ENCODE measurements at places on chromosomes 5 and 9.

- no peak for DNase-seq
Measured at GRCh38 chr5:113122053-113122452, 145.5 kb downstream of the DCP2 start.

- no peak for DNase-seq
Measured at GRCh38 chr5:38642189-38642911, 85.9 kb upstream of the LIFR start.

DNA sequence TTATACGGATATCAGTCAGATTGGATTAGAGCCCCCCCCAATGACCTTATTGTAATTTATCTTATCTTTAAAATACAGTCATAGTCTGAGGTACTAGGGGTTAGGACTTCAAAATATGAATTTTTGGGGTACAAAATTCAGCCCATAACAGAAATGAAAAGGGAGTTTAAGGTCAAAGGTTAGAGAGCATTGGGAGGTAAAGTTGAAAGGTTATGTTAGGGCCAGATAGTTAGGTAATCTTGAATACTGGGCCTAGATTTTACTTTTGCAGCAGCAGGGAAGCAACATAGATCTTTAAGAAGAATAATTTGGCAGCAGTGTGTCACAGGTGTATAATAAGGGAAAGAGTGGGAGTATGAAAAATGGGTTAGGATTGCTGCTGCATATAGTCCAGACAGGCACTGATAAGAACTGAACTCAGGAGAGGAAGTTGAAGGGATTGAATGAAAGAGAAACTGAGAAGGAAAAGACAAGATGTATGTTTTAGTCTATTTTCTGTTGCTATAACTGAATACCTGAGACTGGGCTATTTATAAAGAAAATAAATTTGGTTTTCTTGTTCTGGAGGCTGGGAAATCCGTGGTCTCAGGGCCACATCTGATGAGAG, 10.7 kb upstream of the GCNT4 start:
- DNase-seq: no peak

- DNase-seq: no peak
Measured at GRCh38 chr5:10627160-10627701, 63.4 kb downstream of the ANKRD33B start.

GRCh38 chr5:14209222-14209822, 66.2 kb downstream of the TRIO start:
- no peak for DNase-seq

DNA sequence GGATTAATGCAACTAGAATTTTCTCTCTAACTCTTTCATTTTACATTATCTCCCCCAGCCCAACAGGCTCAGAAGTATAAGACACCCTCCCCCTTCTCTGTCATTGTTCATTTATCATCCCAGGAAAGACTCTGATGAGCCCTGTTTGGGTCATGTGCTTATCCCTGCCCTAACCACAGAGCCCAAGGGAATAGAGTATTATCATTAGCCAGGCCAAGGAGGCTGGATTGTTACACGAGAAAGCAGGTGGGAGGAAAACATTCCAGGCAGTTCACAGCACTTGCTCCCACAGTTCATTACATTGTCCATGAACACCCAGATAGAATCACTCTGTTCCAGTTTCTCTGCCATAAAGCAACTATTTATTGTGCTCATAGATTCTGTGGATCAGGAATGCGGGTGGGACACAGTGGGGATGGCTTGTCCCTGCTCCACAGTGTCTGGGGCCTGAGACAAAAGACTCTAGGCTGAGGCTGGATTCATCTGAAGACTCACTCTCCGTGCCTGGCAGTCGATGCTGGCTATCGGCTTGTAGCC, 59.5 kb upstream of the TMEM215 start:
- DNase-seq: peak; percentile 32

DNA sequence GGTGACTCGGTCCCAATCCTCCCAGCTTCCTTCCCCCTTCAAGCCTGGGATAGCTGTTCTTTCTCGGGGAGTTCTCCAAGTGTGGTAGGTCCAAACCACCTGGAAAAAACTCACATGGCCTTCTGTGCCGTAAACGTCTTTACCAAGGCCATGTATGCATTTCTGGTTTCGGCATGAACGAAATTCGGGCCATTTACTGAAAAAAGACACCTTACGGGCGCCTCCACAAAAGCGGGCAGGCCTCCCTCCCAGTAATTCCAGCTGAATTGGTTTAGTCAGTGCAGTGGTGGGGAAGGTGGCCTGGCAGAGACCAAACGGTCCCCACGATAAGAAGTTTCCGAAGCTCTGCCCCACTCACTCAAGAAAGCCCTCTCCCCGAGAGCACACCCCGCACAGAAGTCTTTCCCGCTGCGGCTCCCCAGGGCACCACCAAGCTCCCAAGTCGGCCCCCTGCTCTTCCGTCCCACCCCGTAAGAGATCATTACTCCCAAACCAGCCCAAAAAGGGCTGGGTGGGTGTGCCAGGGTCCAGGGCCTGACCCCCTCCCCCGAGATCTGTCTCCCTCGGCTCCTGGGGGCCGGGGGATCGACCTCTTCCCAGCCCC, 86.3 kb upstream of the MELK start:
- peak; percentile 25 for DNase-seq

DNA sequence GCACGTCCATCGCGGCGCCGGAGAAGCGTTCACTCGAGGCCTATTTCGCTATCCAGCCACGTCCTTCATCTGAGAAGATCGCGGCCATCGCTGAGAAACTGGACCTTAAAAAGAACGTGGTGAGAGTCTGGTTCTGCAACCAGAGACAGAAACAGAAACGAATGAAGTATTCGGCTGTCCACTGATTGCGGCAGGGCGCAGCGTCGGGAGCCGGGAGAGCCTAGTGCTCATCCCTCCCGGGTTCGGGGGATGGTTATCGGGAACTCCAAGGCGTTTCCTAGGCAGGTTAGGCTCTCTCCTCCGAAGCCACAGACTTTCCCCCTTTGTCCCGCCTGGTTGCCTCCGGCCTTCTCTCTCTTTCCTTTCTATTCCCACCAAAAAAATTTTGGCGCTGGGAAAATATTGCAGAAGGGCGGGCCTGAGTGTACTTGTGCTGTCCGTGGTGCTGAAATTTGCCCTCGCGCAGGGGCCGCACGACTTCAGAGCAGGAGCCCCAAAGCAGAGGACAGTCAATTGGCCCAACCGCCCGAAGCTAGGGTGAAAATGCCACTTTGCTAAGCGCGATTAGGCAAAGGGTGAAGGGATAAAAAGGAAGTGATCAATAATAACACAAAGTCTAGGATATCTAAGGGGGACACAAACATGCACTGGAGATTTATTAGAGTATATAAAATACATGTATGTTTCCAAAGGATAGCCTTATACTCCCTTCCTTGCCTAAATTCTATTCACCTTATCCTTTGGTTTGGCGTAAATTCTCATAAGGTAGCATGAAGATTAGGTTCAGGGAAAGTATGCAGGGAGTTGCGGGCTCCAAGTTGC, 1.8 kb downstream of the POU4F3 start:
- DNase-seq: peak; percentile 76

- no peak for DNase-seq
Measured at GRCh38 chr9:3868466-3868865, 342.7 kb upstream of the RFX3 start.

GRCh38 chr5:56962286-56962685, 10.4 kb upstream of the MIER3 start:
- DNase-seq: no peak

- no peak for DNase-seq
Measured at GRCh38 chr9:21114311-21114710, 27.3 kb downstream of the IFNW1 start.

DNA sequence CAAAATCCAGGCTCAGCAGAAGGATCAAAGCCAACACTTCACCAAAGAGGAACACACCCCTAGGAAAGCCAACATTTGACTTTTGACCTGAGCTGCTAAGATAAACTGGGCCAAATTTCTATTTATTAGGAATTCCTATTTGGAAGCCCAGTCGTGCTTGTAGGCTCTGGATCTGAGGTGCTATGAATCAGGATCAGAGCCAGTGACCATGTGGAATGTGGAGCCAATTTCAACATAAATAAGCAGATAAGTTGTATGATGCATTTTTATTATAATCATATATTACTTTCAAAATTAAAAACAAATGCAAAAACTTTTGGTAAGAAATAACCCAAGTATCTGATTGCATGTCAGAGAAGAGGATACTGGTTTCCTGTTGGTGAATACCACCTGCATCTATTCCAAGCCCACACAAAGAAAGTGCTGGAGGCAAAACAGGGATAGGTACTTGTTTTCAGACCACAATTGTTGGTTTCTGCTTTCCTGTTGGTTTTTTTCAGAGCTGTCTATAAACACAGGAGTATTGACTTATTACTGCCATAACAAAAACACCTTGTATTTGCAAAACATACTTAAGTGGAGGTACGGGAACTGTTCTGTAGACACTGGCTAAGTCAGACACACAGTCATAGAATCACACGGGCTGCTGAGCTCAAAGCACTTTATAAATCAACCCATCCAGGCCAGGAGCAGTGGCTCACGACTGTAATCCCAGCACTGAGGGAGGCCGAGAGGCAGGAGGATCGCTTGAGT, 52.8 kb downstream of the ARL15 start:
- no peak for DNase-seq

- DNase-seq: no peak
Measured at GRCh38 chr9:116390303-116391228, 237.0 kb downstream of the PAPPA start.

DNA sequence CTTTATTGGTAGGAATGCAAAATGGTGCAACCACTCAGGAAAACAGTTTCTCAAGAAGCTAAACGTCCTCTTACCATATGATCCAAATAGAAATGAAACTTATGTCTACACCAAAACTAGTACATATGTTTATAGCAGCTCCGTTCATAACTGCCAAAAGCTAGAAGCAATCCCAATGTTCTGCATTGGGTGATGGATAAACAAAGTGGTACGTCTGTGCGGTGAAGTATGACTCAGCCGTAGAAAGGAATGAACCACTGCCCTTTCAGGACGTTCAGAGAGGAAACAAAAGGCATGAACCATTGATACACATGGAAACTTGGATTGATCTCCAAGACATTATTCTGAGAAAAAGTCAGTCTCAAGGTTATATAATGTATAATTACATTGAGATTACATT, 27.6 kb downstream of the HNRNPH1 start:
- DNase-seq: no peak

DNA sequence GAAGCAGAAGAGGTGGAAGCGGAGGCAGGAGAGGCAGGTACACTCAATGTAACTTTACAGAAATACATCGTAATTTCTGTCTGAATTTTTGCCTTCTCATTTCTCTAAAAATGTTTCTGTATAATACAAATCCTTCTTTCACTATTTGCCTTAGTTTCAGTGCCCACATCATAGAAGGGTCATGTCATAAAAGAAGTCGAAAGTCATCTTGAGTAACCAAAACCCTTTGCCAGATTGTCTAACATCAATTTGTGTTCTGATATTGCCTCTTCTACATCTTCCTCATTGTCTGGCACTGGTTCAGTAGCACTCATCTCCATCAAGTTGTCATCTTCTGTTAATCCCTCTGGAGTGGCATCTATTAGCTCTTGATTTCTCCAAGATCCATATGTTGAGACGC, 6.2 kb upstream of the CYFIP2 start:
- DNase-seq: no peak

- peak; percentile 70 for DNase-seq
Measured at GRCh38 chr9:69976152-69976551, 67.5 kb upstream of the MAMDC2 start.

DNA sequence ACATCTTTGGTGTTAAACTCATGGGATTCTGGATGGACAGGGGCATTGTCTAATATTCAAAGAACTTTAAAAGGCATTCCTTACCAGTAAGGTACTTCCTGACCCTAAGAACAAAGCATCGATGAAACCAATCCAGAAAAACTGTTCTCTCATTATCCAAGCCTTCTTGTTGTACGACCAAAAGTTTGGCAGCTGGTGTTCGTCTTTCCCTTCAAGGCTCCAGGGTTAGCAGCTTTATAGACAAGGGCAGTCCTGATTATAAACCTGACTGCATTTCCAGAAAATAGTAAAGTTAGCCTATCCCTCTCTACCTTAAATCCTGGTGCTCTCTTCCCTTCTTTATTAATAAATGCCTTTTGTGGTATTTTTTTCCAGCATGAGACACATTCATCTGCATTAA, 149.4 kb upstream of the MRPS30 start:
- DNase-seq: no peak

DNA sequence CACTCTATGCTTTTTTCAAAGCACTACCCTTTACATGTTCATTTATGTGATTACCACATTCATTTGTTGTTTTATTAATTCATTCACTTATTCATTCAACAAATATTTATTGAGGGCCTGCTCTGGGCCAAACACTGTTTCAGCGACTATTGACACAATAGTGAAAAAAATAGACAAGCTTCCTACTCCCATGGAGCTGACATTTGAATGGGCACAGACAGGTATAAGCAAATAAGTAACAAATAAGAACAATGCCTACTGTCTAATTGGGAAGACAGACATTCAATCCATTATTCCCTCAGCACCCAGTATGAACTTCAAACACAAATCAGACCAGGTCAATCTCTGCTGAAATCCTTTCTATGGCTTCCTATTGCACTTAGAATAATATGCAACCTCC, 156.9 kb upstream of the NR3C1 start:
- no peak for DNase-seq

GRCh38 chr5:67089200-67089725, 107.3 kb downstream of the CD180 start:
- no peak for DNase-seq

DNA sequence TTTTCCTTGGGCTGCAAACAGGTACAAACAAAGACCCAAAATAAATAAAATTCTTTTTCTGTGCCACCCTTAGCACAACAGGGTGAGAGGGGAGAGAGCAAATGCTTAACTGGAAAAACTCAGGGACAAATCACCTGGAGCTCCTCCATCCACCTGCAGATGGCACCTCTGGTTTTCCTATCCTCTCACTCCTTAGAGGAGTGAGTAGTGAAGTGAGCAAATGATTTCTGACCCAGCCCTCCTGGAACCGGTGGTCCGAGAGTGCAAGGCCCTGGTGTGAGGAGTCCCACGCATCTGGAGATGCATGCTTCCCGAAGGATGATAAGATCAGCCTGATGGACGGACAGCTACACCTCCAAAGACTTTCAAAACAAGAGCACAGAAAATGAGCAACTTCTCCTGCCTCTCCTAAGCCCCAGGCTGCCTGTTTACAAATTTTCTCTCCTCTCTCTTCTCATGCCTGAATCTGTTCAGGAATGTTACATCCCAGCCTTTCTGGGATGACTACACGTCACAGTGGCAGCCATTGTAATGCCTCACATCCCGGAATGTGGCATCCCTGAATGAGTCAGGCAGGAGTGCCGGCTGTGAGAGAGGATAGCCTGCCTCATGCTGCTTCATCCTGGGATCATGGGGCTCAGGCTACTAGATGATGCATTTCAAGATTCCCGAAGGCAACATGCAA, 86.4 kb downstream of the ADRB2 start:
- peak; percentile 91 for DNase-seq

GRCh38 chr9:90925581-90926257, 124.1 kb downstream of the SYK start:
- DNase-seq: peak; percentile 35
